Stimulated activated CD4-positive, alpha-beta T cell treated with anti-CD3 and anti-CD28 coated beads, TNF-alpha, amount 100 ng/mL, for 4 hours (primary cell): ENCODE measurements at places on chromosomes 6 and 20.

DNA sequence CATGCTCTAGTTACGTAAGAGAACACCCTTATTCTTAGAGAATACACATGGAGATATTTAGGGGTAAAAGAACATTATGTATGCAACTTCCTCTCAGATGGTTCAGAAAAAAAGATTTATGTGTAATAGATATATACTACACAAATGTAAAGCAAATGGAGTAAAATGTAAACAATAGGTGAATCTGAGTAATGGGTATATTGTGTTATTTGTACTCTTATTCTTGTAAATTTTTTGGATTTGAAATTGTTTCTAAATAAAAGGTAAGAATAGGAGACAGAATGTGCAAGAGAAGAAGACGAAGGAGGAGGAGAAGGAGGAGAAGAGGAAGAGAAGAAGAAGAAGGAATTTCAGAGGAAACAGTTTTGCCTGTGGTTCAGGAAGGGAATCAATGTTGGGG lies 22.5 kb upstream of the LCA5 start:
- DNase-seq: no peak

DNA sequence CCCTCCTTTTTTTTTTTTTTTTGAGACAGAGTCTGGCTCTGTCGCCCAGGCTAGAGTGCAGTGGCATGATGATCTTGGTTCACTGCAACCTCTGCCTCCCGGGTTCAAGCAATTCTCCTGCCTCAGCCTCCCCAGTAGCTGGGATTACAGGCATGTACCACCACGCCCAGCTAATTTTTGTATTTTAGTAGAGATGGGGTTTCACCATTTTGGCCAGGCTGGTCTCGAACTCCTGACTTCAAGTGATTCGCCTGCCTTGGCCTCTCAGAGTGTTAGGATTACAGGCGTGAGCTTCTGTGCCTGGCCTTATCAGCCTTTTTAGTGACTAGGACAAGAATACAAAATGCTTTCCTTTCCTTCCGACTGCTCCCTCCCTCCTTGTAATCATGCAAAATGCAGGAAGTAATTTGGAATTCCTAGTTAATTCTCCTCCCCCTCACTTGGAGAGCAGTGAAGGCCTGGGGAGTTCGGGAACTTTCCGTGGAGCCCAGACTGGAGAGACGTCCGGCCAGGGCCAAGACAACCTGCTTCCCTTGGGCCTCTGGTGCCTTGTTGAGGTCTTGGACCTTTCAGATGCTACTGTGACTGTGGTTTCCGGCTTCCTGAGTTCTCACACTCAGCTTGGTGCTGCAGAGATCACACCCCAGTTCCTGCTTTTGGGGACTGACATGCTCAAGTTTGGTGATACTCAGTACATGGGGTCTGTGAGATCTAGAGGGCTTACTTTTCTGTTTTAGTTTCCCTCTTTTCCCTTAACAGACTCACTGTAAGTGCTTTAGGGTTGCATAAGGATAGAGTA lies 3.9 kb upstream of the PHF20 start:
- DNase-seq: no peak

DNA sequence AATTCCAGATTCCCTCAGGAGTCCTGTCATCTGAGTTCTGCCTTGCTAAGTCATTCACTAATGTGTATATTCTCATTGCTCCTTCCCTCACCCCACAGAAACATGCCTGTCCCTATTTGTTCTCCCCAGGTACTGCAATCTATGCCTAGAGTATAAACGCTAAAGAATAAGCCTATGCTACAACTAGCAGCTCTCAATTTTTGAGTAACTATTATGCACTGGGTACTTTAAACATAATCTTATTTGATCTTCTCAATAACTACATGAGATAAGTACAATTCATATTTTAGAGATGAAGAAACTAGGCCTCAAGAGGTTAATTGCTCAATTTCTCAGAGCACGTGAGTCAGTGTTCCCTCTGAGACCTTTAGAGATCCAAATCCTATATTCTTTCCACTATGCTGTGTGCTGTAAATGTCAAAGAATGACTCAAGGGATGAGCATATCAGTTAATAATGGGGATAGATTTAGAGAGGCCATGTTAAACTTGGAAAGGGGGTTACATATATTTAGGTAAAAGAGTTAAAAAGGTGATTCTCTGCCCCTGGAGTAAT lies 423.8 kb upstream of the ADGRB3 start:
- no peak for DNase-seq

GRCh38 chr20:63522091-63522868 lies 1.7 kb downstream of the PPDPF start:
- no peak for DNase-seq

DNA sequence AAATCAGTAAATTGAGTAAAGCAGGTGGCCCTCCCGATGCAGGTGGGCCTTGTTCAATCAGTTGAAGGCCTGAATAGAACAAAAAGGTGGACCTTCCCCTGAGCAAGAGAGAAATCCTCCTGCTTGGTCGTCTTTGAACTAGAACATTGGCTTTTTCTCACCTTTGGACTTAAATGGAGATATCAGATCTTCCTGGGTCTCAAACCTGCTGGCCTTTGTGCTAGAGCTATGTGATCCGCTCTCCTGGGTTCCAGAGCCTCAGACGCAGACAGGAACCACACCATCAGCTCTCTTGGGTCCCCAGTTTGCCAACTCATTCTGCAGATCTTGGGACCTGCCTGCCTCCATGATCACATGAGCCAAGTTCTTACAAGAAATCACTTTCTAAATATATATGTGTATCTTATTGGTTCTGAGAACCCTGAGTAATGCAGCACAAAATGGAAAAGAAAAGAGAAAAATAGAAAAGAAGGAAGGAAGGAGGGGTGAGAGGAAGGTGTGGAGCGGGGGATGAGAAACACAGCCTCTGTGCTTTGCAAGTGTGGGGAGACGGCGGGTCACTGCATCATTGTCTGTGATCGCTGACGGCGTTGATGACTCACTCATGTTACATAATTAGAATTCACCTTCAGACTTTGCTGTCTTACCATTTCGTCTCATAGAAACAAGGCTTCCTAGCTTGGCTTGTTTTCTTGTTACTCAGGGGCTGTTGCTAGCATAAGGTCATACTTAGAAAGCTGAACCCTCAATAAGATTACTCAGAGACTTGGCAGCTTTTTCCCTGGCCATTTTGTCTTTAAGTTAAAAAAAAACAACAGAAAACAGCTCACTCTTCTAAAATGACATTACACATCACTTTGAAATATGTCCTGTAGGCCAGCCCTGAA lies 85.7 kb upstream of the NEDD9 start:
- DNase-seq: peak; percentile 37

- no peak for DNase-seq
Observed at GRCh38 chr20:36094497-36094896, 60.0 kb upstream of the EPB41L1 start.

DNA sequence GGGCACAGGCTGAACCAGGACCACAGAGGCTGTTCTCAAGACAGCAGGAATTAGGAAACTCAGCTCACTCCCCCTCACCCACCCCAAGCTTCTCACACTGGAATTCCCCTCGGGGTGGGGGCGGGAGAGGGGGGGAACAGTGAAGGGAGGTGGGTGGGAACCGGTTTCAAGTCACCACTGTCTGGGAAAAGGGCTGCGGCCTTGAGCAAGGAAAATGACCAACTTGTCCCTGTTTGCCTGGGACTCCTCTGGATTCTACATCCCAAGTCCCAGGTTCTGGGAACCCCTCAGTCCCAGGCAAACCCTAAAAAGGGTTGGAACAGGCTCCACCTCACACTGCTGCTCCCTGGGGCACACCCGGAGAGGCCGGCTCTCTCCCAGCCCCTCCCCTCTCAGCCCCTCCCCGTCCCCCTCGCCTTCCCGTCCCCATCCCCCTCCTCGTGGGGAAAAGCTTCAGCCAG lies 230.7 kb downstream of the TFAP2C start:
- DNase-seq: no peak

- no peak for DNase-seq
Observed at GRCh38 chr6:130908188-130908587, 81.0 kb downstream of the SMLR1 start.

GRCh38 chr20:56657879-56658278 lies 28.8 kb downstream of the TFAP2C start:
- DNase-seq: no peak

GRCh38 chr6:31055441-31055840 lies 45.2 kb downstream of the MUC22 start:
- DNase-seq: no peak

GRCh38 chr20:16224836-16225235 lies 348.4 kb downstream of the KIF16B start:
- DNase-seq: no peak

- no peak for DNase-seq
Observed at GRCh38 chr6:75694406-75694805, 54.6 kb upstream of the MYO6 start.

DNA sequence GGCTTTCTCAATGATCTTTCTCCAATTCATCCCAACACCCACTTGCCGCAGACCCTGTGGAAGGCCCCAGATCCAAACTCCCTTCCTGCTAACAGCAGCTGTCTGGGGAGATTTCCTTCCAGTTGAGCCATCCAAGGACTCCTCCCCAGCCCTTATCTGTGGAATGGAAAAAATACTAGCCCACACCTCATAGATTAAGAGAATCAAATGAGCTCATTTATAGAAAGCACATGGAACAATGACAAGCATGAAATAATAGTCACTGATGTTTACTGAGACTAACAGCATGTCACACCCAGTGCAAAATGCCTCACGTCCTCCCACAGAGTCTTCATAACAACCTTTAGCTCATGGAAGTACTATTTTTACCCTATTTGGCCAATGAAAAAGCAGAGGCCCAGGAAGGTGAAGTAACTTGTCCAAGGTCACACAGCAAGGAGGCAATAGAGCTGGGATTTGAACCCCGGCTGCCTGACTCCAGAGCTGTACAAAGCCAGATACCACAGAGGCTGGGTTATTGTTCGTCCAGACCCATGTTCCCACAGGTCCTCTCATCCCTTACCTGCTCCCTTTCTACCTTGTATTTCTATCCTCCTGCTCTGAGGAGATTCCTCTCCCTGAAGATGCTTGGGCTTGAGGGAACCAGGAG lies 23.4 kb upstream of the PTGIS start:
- DNase-seq: no peak

DNA sequence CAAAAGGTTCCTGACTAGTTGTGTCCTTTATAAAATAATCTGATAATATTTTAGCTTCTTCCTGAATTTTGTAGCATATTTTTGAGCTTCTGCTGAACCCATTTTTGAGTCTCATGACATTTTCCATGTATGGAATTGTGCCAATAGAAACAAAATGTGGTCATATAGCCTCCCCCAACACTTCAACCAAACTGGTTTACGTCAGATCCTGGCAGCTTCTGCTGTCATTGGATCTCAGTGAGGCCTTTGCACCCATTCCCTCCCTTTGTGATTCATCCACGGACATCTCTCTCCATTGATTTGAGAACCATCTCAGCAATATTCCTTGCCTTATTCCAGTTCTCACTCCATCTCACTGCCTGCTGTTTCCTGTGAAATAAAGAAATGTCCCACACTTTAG lies 166.0 kb upstream of the PROKR2 start:
- DNase-seq: no peak

DNA sequence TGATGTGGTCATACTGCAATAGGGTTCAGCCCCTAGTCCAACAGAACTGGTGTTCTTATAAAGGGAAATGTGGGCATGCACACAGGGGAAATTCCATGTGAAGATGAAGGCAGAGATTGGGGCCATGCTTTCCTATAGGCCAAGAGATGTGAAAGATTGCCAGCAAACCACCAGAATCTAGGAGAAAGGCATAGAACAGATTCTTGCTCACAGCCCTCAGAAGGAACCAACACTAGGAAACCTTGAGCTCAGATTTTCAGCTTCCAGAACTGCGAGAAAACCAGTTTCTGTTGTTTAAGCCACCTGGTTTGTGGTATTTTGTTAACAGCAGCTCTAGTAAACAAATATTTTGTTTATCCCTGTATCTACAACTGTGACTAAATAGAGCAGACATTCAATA lies 197.6 kb upstream of the CITED2 start:
- no peak for DNase-seq

GRCh38 chr6:72535124-72535523 lies 86.7 kb upstream of the KCNQ5 start:
- DNase-seq: no peak

GRCh38 chr20:400454-401275 lies 7.4 kb upstream of the RBCK1 start:
- DNase-seq: no peak

GRCh38 chr20:62134735-62135231 lies 8.4 kb downstream of the PSMA7 start:
- DNase-seq: no peak

DNA sequence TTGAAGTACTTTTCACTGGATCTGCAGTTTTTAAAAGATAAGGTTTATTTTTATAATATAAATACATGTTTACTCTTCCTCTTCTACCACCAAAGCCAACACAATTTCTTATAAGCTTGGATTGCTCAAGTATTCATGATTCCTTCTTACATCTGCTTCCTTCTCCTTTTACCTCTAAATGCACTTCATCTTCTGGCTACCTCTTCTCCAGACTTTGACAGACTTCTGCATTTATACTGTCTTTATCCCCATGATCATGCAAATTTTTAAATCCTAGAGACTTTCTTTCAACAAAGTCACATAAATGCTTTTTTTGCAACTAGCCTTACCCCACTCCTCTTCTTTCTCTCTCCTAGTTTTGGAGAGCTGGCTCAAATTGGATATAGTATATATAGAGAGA lies 142.9 kb downstream of the TFAP2B start:
- no peak for DNase-seq

DNA sequence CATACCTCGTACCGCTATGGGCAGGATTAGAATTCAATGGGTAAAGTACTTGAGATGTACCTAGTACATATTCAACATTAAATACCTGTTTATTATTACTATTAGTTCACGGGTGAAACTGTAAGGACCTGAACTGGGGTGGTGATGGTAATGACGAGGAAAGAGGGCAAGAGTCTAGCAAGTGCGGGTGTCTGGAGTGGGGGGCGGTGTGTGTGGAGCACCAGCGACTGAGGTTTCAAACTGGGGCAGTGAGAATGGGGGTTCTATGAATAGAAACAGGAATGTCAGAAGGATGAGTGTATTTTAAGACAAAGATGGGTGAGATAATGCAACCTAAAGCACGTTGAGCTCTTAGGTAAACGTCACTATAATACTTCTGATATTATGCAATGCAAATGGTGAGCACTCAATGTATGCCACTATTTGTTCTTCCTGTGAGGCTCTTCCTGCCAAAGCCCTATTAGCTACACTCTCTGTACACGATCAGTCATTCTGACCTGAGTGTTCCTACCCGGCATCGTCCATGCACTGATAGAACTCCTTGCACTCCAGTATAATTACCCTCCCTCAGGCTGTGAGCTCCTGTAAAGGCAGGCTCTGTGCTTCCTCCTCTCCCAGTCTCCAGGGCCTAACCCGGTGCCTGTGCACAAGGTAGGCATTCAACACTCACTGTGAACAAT lies 55.0 kb downstream of the ALDH5A1 start:
- no peak for DNase-seq

GRCh38 chr20:37343212-37343993 lies 2.5 kb upstream of the SRC start:
- no peak for DNase-seq

GRCh38 chr6:80676386-80676785 lies 569.9 kb downstream of the BCKDHB start:
- DNase-seq: no peak

DNA sequence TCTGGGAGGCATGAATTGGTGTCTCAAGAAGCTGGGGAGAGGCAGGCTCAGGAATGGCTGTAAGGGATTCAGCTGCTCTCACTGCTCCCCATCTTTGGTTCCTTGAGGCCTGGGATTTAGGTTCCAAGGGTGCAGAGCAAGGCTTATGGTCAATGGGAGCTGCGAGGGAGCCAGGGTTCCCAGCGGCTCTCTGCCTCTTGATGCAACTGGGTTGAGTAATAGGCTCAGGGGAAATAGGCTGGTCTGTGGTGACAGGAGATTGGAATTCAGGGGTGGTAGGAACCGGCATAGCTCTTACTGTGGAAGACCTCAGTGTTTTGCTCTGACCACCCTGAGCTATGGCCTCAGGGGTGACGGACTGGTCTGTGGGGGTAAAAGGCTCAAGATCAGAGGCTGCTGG lies 13.0 kb upstream of the NRM start:
- no peak for DNase-seq
